GM13977 (cell line): ENCODE measurements at places on chromosomes 13 and 19.

GRCh38 chr13:88472316-88472715, 801.1 kb downstream of the SLITRK5 start:
- DNase-seq = peak; percentile 11

- DNase-seq = peak; percentile 24
These were observed 82.5 kb downstream of the AKAP11 start for GRCh38 chr13:42354241-42355091.

DNA sequence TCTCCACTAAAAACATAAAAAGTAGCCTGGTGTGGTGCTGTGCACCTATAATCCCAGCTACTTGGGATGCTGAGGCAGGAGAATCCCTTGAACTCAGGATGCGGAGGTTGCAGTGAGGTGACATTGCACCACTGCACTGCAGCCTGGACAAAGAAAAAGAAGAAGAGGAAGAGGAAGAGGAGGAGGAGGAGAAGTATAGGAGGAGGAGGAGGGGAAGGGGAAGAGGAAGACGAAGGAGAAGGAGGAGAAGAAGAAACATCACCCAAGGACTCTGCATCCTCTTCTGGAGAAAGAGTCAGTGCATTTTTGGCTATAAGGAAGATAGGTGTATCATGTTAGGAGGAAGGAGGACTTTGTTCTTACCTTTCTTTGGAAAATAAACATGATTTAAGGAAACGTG, 13.0 kb upstream of the FPR3 start:
- DNase-seq = no peak

DNA sequence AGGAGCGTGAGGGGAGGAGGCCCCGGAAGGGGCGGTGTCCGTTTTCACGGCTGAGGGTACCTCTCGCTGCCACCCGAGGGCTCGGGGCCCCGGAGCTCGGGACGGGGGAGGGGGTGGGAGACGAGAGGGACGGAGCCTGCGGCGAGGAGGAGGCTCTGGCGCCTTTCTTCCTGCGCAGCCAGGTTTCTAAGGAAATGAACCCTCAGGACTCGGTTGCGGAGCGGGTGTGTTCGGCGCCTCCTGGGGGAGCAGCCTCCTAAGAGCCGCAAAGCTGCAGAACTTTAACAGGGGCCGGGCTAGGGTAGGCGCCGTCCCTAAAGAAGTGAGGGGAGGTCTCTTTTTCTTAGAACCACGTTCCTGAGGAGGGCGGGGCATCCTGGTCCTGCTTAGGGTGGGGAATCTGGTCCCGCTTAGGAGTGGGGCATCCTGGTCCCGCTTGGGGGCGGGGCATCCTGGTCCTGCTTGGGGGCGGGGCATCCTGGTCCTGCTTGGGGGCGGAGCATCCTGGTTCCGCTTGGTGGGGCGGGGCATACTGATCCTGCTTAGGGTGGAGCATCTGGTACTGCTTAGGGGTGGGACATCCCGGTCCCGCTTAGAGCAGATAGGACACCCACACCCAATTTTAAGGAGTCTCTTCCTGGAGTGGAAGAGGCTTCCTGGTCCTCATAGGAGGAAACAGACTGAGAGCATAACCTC, 6.2 kb downstream of the SYT5 start:
- DNase-seq = peak; percentile 77

DNA sequence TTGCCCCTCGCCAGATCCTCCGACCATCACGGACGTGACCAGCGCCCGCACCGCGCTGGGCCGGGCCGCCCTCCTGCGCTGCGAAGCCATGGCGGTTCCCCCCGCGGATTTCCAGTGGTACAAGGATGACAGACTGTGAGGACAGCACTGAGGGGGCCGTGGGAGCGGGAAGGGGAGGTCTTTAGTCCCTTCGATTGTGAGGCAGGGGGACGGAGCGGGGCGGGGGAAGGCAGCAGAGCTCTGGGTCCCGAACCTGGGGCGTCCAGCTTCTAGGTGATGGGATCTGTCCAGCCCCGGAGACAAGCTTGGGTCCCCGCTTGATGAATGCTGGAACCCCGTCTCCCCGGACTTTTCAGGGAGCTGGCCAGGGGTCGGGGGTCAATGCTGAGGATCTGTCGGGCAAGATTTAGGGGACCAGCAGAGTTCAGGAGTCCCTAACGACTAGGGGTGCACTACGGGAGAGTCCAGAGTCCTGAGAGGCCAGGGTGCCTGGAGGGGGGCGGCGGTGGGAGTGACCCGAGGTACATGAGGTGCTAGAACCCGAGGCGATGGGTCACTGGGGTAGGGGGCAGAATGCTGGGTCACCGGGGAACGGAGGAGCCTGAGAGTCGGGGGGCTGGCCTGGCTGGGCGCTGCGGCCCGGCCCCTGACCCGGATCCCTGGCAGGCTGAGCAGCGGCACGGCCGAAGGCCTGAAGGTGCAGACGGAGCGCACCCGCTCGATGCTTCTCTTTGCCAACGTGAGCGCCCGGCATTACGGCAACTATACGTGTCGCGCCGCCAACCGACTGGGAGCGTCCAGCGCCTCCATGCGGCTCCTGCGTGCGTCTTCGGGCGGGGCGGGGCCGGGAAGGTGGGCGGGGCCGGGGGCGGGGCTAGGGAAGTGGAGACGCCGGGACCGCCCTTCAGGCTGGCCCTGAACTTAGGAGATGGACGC, 14.6 kb downstream of the VSIG10L start:
- DNase-seq = peak; percentile 91

DNA sequence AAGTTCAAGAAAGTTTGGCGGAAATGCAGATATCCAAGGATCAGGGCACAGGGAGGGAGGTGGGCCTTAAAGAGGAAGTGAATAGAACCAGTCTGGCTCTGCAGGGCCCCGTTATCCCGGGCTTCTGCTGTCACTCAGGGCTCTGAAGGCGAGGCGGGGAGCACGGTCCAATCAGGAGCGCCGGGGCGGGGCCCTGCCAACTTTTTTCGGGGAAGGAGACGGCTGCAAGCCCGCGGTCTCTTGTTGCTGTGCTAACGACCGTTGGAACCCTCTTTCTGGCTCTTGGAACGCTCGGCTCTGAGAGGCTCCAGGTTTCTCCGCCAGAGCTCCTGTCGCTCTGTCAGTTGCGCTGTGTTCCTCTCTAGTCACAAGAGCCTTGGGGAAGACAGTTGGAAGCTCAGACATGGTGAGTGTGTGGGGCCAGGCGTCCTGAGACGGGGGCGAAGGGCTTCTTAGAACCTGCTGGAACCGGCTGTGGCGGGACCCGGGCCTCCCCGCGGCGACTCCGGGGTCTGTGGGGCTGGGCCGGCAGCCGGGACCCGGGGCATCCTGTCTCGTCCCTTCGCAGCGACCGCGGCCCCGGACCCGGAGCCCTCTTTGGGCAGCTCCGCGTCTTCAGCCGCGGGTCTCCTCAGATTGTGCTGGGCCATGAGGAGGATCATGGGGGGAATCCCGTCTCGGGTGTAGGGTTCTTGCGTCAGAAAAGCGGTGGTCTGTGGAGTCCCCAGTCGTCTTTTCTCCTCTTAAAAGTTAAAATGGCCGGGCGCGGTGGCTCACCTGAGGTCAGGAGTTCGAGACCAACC, 27.7 kb downstream of the ZNF844 start:
- peak; percentile 91 for DNase-seq

DNA sequence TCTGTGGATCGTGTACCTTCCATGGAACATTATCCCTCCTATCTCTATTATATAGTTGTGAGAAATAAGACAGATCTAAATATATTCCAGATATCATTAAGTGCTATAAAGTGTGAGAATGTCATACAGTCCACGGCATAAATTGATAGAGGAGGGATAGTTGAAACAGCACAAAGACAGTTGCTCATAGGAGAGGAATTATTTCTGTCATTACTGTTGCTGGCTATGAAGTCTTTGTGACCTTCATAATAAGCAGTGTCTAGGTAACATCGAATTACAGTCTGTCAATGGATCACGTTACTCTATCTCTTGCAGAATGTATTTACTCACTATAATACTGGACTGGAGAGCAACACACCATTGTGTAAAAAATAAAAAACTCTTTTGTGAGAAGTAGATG, 671.5 kb upstream of the PCDH20 start:
- DNase-seq = no peak

- no peak for DNase-seq
These were observed 56.8 kb upstream of the KLF12 start for GRCh38 chr13:74190999-74191398.

DNA sequence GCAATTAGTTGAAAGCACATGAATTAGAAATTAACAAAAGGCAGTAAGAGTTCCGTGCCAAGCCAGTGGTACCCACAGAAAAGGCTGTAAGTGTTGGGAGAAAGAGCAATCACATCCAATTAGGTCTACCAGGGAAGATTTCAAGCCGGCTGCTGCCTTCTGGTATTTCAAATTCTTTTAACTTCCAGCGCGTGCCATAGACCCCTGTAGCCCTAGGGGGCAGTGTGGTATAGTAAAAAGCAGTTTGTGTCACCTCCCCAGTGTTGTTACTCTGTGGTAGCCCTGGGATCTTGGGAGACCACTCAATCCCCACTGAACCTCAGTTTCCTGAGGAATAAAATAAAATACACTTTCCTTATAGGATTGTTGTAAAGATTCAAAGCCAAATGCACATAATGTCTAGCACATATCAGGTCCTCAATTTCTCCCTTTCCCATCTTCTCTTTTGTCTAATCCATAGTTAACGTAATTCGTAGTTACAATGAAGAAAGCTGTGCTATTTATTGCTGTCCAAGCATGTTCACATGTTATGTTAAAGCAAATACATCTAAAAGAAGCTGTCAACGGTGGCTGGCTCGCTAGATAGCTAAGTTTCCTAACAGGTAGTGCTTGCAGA, 230.2 kb downstream of the TDRD3 start:
- DNase-seq = peak; percentile 24

GRCh38 chr13:106681536-106681935, 113.6 kb upstream of the ARGLU1 start:
- DNase-seq = no peak

DNA sequence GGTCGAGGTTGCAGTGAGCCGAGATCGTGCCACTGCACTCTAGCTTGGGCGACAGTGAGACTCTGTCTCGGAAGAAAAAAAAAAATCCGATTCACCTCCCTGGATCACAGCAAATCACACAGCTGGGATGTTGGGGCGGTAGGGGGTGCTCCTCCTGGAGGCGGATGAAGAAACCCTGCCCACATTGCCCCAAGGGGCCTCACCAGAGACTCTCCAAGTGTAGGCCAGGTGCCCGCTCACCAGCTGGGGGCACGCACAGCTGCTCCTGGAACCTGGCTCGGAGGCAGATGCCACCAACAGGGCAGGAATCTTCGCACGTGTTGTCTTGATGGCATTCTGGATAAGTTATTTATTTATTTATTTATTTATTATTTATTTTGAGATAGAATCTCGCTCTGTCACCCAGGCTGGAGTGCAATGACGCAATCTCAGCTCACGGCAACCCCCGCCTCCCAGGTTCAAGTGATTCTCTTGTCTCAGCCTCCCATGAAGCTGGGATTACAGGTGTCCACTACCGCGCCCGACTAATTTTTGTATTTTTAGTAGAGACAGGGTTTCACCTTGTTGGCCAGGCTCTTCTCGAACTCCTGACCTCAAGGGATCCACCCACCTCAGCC, 3.1 kb downstream of the UQCR11 start:
- DNase-seq = no peak

DNA sequence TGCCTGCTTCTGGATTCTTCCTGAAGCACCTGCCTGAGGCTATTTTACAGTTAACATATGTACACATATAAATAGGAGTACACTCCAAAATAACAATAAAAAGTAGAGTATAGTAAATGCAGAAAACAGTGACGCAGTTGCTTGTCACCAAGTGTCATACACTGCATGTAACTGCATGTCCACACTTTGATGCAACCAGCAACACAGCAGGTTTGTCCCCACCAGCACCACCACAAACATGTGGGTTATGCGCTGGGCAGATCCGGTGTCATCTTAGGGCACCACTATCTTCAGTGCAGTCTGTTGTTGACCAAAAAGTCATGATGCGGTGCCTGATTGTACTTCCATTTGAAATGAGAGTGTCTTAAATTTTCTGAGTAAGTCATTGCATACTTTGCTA, 51.3 kb downstream of the COL4A2 start:
- no peak for DNase-seq

GRCh38 chr19:44576843-44577565, 36.4 kb upstream of the IGSF23 start:
- no peak for DNase-seq

DNA sequence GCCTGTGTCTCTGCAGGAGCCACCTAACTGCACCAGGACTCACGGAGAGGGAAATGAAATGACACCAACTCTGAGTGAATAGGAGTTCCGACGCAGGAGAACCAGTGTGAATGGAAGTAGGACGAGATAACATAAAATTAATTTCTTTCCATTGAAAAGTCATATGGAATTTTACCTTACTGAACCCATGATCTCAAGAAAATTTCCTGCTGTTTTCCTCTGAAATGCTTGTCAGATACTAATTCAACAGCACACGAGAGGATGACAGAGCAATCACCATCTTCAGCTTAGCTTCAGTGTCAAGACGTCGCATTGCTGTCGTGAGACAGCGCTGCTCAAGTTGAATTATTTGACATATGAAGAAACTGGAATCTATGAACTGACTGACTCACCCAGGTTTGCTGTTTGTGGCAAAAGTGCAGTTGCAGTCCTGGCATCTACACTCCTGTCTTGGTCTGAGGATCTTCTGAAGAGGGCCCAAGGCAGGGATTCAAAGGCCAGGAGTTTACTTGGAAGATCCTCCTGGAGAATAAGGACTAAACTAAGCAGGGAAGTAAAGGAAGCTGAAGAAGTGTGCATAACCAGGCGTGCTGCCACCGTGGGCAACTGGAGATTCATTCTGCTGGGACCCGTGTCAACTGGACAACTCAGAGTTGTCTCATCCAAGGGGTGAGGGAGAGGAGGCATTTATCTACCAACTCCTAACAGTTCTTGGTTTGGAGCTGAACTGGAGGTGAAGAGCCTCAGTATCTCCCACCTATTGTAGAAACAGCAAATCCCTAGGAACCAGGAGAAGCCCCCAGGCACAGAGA, 214.4 kb upstream of the IRS2 start:
- no peak for DNase-seq

DNA sequence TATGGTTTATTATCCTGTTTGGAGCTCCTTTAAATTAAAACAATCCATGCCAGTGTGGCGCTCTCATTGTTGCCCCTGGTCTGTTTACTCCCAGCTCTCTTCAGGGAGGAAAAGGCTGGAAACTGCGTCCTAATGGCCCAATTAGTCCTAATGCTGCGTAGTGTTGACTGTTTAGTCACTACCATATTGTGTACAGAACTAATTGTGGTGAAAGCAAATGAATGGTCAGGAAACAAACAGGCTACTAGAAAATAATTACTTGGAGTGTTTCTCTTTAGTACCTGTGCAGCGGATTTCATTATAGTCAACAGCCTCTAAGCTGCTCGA, 54.5 kb upstream of the MTIF3 start:
- no peak for DNase-seq

DNA sequence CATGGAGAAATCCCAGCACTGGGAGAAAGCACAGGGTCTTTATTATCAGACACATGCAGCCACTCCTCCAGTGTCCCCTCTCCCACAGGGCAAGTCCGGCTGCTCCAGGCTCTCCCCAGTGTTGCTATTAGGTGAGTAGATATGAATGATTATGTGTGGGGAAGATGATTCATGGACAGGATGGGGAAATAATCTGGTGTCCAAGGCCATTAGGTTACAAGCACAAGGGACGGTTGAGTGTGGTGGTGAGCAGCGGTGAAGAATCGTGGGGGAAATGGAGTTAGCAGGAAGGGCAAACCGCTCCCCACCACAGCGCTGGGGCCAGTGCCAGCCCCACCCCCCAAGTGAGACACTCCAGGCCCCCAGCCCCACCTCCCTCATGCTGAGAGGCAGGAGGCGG, 19.0 kb downstream of the CD177 start:
- no peak for DNase-seq

- DNase-seq = peak; percentile 50
These were observed at the start of gene LACC1 for GRCh38 chr13:43879755-43880181. TSS of gene LACC1 (plus strand) at chr13:43879904. CDS start at chr13:43880986, 1,082 bp downstream.
